ENCODE measurements at places on chromosomes 6 and 20.

- DNase-seq, result no peak
- no peak overlapping the region for H3K4me3 ChIP-seq
- H3K27ac ChIP-seq, result no peak overlapping the region
- H3K27me3 ChIP-seq, result no peaks in the 10 kb centered on the region
These were observed 153.2 kb upstream of the THBS2 start for GRCh38 chr6:169406804-169407203.

DNA sequence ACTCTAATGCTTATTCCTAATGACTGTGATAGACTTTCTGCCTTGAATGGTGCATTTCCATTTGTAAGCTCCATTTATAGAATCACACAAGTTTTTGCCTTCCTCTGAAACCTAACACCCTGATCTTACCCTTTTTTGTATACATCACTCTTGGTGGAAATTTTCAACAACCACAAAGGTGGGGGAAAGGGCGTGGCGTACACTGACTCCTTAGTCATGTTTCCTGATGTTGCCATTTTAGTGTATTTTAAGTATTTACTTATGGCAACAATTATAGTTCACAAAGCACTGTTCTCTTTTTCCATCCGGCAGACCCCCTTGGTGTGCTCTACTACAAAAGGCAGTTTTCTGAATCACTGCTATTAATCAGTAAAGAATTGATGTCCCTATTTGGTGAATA, 92.0 kb downstream of the ATXN1 start:
- H3K36me3 ChIP-seq, result no peaks in the 10 kb centered on the region
- H3K27ac ChIP-seq, result no peak overlapping the region
- no peaks in the 10 kb centered on the region for H3K27me3 ChIP-seq
- peaks cover 10% of the 10 kb centered on the region for H3K4me1 ChIP-seq

DNA sequence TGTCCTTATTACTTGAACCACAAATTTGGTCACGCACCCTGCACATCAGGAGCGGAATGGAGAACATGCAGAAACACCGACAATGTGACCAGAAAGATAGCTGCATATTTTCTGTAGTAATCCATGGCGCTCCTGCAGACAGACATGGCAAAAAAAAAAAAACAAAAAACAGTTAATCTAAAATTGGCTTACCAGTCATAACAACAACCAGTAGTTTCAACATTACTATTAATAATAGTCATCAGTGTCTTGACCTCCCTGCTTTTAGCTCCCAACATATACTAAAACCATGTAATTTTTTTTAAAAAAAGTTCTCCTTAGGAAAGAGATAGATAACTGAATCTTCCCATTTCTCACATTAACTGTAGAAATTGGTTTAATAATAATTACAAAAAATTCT, 6.8 kb downstream of the CGA start:
- H3K4me3 ChIP-seq, result no peak overlapping the region
- H3K36me3 ChIP-seq, result no peaks in the 10 kb centered on the region
- H3K4me1 ChIP-seq, result no peaks in the 10 kb centered on the region
- no peaks in the 10 kb centered on the region for H3K27me3 ChIP-seq

DNA sequence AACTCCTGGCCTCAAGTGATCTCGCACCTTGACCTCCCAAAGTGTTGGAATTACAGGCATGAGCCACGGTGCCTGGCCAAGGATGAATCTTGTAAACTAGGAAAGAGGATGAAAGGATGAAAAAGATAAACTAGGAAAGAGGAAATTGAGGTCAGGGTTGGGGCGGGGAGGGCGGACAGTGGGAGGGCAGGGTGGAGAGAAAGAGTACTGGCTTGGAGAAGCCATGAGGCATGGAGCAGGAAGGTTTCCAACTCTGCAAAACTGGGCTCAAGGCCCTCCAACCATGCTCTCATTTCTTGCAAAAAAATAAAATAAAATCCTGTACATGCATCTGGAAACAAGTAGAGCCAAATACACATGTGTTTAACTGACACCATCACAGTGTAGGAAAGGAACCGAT, 256.6 kb upstream of the SGK1 start:
- DNase-seq, result no peak
- H3K4me1 ChIP-seq, result no peaks in the 10 kb centered on the region
- H3K27me3 ChIP-seq, result no peaks in the 10 kb centered on the region
- no peak overlapping the region for H3K27ac ChIP-seq
- H3K4me3 ChIP-seq, result no peak overlapping the region

DNA sequence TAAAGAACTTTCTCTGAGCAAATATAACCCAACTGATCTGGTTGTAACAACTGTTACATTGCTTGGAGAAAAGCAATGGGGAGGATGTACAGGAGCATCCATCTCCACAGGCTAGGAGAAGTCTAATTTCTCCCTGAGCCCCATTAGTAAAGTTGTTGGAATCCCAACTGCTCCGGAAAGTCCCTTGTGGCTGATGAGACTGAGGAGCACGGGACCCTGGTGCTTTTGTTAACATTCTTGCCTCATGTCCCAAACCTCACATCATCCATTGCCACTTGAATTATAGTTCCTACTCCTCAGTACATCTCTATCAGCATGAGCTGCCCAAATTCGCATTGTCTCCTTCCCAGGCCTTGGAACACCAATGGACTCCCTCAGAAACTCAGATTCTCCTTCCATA, 260.6 kb upstream of the BMP2 start:
- H3K4me3 ChIP-seq, result no peak overlapping the region
- DNase-seq, result no peak
- no peaks in the 10 kb centered on the region for H3K27me3 ChIP-seq

- H3K27me3 ChIP-seq, result no peaks in the 10 kb centered on the region
- peaks cover 15% of the 10 kb centered on the region for H3K4me1 ChIP-seq
- H3K36me3 ChIP-seq, result no peaks in the 10 kb centered on the region
- H3K4me3 ChIP-seq, result no peak overlapping the region
These were observed 313.6 kb upstream of the NT5E start for GRCh38 chr6:85136310-85136709.

DNA sequence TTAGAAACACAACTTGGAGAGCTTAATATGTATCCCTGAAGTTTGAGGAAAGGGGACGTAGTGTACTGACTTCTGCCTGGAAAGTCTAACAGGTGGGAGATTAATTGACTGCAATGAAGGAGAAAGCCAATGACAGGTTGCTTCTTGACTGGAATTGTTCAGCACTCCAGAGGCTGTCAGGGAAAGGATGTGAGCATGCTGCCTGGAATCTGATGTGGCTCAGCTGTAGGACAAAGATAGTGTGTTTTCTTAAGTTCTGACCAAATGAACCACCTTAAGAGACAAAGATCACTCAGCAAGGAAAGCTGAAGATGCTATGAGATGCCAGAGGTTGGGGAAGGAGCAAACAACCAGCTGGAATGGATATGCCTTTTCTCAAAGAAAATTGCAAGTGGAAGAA, 185.8 kb downstream of the PHF3 start:
- no peak overlapping the region for H3K4me3 ChIP-seq
- H3K36me3 ChIP-seq, result no peaks in the 10 kb centered on the region
- no peak overlapping the region for H3K27ac ChIP-seq

DNA sequence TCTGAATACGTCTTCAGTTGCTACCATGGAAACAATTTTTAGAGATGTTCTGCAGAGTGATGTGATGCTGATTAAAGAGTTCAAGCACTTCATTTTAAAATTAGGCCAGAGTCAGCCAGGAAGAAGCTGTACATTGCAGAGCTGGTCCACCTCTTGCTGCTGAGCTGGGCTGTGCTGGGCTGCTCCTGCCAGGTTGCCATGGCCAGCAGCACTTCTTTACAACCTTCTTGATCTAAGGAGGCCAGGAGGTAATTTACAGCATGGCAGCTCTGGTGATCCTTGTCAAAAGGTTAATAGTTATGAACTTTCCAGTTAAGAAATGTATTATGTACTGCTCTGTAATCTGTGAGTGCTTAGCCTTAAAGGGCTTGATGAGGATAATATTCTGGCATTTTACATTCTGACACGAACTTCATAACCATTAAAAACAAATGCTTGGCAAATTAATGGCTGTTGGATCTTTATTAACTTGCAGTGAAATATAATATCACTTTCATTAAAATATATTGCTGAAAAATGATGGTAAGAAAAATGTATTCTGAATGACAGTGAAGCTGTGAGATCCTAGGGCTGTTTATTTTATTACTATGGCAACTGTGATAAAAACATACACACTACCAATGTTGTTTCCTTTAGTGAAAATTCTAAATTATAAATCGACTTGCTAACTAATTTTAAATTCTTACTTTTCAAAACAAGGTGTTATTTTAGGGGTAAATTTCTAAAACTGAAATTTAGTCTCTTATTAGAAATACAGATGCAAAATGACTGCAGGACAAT, 259.7 kb downstream of the RFPL4B start:
- no peak overlapping the region for H3K27ac ChIP-seq
- H3K4me1 ChIP-seq, result no peaks in the 10 kb centered on the region
- H3K4me3 ChIP-seq, result no peak overlapping the region
- H3K27me3 ChIP-seq, result no peaks in the 10 kb centered on the region
- H3K36me3 ChIP-seq, result no peaks in the 10 kb centered on the region
- no peak for DNase-seq

GRCh38 chr6:113009682-113010081, 662.6 kb downstream of the RFPL4B start:
- no peaks in the 10 kb centered on the region for H3K36me3 ChIP-seq
- H3K4me1 ChIP-seq, result peaks cover 11% of the 10 kb centered on the region
- no peak for DNase-seq
- no peaks in the 10 kb centered on the region for H3K27me3 ChIP-seq

DNA sequence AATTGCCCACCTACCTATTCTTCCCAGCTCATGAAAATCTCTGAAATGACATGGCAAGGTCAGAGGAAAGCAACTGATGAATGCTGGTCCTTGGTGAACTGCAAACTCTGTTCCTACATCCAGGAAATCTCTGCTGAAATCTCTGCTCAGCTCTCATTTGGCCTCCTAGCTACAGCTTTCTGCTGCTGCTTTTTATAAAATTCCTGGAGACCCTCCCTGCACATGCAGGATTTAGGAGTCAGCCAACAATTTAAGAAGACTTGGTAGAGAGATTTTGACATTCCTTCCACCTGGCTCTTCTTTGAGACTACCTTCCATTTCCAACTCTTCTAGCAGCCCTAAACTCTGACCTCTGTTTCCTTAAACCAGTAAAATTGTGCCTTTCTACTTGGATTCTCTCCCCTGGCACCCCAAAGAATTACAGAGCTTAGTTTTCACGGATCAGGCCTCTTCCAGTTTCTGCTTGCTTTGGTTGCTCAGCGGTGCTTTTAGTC, 55.5 kb downstream of the PDE7B start:
- no peak overlapping the region for H3K4me3 ChIP-seq
- no peak overlapping the region for H3K27ac ChIP-seq
- H3K36me3 ChIP-seq, result no peaks in the 10 kb centered on the region
- no peak for DNase-seq
- peaks cover 10% of the 10 kb centered on the region for H3K4me1 ChIP-seq

GRCh38 chr6:134880487-134881190, 69.3 kb downstream of the ALDH8A1 start:
- H3K4me3 ChIP-seq, result no peak overlapping the region
- H3K27me3 ChIP-seq, result no peaks in the 10 kb centered on the region
- H3K4me1 ChIP-seq, result no peaks in the 10 kb centered on the region
- no peak overlapping the region for H3K27ac ChIP-seq
- no peaks in the 10 kb centered on the region for H3K36me3 ChIP-seq
- no peak for DNase-seq

DNA sequence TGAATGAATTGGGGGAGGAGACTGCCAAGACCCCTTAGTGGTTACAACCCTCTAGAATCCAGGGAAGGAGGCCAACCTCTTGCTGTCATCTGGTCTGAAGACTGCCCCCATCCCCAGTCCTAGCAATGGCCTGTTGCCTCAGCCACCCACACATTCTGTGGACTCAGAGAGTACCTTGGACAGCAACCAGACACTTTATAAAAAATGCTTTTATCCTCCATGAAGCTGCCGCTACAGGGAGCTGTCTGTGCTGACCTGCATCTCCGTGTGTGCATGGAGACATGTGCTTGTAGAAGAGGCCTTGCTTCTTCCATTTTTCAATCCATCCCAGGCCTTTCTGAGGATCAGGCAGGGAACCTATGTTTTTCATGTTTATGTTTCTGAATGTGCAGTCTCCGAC, 15.2 kb downstream of the CDH22 start:
- H3K4me1 ChIP-seq, result no peaks in the 10 kb centered on the region
- H3K4me3 ChIP-seq, result no peak overlapping the region
- peaks cover 27% of the 10 kb centered on the region for H3K27me3 ChIP-seq
- no peaks in the 10 kb centered on the region for H3K36me3 ChIP-seq
- H3K27ac ChIP-seq, result no peak overlapping the region
- peak; percentile 75 for DNase-seq

GRCh38 chr6:32375739-32376529, 4.2 kb upstream of the TSBP1 start:
- H3K36me3 ChIP-seq, result no peaks in the 10 kb centered on the region
- no peaks in the 10 kb centered on the region for H3K27me3 ChIP-seq
- no peak overlapping the region for H3K27ac ChIP-seq
- H3K4me1 ChIP-seq, result no peaks in the 10 kb centered on the region
- DNase-seq, result no peak

GRCh38 chr6:147141711-147142308, 62.4 kb upstream of the STXBP5 start:
- peaks cover 4% of the 10 kb centered on the region for H3K4me1 ChIP-seq
- peak; percentile 50 for DNase-seq
- H3K4me3 ChIP-seq, result no peak overlapping the region
- peak overlapping the region; percentile 66 for H3K27ac ChIP-seq
- H3K27me3 ChIP-seq, result no peaks in the 10 kb centered on the region

- peak overlapping the region; percentile 46 for H3K4me3 ChIP-seq
- H3K4me1 ChIP-seq, result peaks cover 40% of the 10 kb centered on the region
- H3K27ac ChIP-seq, result peak overlapping the region; percentile 75
- DNase-seq, result peak; percentile 89
These were observed 48.1 kb downstream of the NOL4L start for GRCh38 chr20:32536851-32537656.

DNA sequence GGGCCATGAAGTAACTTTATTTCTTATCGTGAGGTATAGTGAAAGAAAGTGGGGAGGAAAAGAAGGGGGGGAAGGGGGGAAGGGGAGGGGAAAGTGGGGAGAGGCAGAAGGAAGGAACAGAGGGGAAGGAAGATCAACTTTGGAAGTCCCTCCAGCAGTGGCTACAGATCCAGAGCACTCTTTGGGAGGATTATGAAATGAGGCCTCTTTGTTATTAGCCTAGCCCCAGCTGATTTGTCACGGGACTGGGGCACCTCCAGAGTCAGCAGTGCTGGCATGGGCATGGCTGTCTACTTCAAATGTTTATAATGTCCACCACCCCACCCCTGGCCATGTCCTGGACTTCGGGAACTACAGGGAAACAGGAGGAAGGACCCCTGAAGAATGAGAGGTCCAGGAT, 7.6 kb downstream of the MOCS1 start:
- no peak overlapping the region for H3K4me3 ChIP-seq
- no peaks in the 10 kb centered on the region for H3K27me3 ChIP-seq
- DNase-seq, result no peak
- no peak overlapping the region for H3K27ac ChIP-seq

GRCh38 chr20:62408640-62409039, 1.6 kb upstream of the CABLES2 start:
- peaks cover 32% of the 10 kb centered on the region for H3K4me1 ChIP-seq
- H3K4me3 ChIP-seq, result no peak overlapping the region
- no peak overlapping the region for H3K27ac ChIP-seq
- no peaks in the 10 kb centered on the region for H3K36me3 ChIP-seq
- no peak for DNase-seq
- H3K27me3 ChIP-seq, result no peaks in the 10 kb centered on the region

GRCh38 chr6:36985417-36985807, 584 bp downstream of the MTCH1 start:
- H3K4me3 ChIP-seq, result peak overlapping the region; percentile 99
- no peaks in the 10 kb centered on the region for H3K36me3 ChIP-seq
- peaks cover 22% of the 10 kb centered on the region for H3K4me1 ChIP-seq
- no peak for DNase-seq
